ENCODE measurements at places on chromosomes 5 and 9.

DNA sequence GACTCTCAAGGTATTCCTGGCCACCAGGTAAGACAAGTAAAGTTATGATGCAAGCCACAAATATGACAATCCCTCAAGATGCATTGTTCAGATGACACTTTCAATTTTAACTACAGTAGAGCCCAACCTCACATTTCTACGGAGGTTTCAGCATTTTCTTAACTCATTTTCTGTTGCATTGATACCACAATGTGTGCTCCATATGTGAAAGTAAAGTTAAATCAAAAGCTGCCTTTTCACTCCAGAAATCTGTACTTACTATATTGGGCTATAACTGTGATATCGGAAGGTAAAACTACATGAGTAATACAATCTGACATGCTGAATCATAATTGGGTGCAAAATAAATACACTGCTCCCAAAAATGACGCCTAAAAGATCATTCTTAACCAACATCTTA is 333.6 kb upstream of the MEF2C start:
- DNase-seq, result no peak

- DNase-seq, result no peak
These were observed 344.9 kb upstream of the PAPPA start for GRCh38 chr9:115808695-115809094.

DNA sequence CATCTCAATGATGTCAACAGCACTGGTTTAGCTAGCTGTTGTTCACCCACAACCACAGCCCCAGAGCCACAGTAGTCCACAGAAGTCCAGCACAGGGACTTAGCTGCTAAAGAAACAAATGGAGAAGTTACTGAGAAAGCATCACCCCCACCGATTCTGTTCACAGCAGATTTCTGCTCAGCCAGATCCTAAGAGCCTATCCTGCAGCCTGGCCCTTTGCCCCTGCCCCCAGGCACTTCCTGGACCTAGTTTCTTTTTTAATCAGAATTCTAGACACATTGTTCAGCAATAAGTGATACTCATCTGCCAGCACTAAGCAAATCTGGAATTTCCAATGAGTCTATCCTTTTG is 7.4 kb downstream of the B4GALT1 start:
- DNase-seq, result peak; percentile 54

DNA sequence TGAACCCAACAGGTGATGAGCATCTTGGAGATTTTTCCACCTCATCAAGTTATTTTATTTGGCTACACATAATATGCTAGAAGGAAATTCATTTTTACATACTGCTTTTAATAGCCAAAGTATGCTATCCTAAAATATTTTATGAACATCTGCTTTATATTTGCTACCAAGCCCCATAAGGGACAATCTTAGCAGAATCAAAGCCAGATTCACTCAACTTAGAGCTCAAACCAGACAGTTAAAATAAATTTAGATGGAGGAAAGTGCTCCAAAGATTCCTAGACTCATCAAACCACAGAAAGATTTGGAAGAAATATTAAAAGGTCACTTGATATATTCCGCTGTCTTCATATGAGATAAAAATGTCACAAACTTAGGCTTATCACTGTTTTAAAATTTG is 637.1 kb upstream of the CCNG1 start:
- DNase-seq, result no peak

- no peak for DNase-seq
These were observed 27.0 kb downstream of the CATSPER3 start for GRCh38 chr5:134994560-134995156.

DNA sequence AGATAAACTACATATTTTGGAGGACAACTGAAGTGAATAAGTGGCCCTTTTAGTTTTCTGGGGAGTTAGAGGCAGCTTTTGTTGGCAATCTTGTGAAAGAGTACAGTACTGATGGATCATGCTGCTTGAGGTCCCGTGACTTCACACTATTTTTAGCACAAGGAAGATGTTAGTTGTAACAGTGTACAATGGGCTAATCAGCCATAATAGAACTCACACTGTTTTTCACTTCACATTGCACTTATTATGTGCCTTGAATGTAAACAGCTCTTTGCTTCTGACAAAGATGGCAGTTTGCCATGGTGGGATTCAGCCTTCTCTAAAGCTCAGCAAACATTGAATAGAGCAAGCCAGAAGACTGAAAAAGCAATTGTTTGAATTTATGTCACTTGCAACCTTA is 176.7 kb upstream of the ZNF608 start:
- no peak for DNase-seq
